ENCODE measurements at places on chromosomes 12 and 14.

GRCh38 chr14:24317141-24317928, 6.0 kb downstream of the LTB4R start:
- DNase-seq = no peak

GRCh38 chr14:85165094-85165493, 364.9 kb upstream of the FLRT2 start:
- no peak for DNase-seq

- DNase-seq = no peak
Observed at GRCh38 chr14:71833476-71833875, 98.8 kb upstream of the RGS6 start.

DNA sequence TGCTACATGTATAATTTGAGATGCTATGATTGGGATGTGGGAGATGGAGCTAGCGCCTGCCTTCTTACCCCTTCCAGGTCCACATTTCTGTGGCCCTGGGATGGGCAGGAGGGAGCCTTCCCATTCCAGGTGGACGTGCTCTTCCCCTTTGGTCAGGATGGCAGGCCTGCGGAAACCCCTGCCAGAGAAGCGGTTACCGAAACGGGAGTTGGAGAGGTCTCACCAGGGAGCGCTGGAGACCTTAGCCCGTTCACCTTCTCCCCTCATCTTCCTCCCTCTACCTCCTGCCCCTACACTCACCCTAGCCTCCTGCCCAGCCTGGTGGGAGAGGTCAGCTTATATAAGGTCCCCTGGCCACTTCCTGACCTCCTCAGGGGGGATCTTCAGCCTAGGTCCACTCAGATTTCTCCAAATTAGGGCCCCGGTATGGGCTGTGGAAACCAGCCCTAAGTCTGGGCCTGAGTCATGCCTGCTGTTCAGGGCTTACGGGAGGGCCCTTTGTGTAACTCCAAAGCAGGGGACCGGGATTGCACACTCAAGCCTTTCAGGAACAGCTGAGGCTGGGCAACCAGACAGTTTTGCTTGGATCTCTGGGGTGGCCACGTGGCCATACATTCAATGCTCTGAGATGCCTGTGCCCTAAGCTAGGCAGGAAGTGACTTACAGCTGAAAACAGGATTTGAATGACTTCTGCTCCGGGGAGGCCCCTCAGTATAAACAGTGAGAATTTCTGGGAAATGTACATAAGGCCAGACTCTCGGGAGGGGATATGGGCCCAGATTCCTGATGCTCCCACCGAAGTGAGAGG, 10.2 kb upstream of the MEG3 start:
- no peak for DNase-seq

DNA sequence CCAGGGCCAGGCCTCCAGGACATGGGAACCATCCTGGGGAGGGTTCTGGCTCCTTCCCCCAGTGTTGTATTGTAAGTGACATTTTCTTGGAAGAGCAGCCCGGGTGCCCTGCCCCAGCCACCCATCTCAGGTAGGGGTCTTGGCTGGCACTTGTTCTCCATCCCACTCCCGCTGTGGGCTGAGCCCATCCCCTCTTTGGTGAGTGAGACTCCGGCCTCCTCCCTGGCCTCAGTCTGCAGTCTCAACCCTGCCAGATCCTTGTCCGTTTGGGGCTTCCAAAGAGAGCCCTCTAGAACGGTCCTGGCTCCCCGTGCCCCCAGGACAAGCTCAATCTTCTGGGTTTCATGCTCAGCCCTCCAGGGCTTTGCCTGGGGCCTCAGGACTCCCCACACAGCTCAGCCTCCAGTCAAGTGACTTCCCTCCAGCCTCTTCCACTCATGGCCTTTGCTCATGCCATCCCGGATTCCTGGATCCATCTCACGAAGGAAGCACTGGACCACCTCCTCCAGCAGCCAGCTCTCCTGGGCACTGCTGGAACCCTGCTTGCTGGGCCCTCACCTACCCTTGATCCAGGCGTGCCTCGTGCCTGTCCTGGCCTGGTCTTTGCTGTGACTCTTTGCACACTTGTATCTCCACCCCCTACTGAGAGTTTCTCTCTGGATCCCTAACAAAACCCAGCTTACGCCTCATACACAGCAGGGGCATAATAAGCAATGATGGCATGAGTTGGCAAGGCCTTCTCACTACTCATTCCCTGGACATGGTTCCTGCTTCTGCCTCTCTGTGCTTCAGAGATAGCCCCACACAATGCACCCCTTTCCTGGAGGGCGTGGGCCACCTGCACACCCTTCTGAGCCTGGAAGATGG, 297.4 kb upstream of the RTL1 start:
- DNase-seq = peak; percentile 47

DNA sequence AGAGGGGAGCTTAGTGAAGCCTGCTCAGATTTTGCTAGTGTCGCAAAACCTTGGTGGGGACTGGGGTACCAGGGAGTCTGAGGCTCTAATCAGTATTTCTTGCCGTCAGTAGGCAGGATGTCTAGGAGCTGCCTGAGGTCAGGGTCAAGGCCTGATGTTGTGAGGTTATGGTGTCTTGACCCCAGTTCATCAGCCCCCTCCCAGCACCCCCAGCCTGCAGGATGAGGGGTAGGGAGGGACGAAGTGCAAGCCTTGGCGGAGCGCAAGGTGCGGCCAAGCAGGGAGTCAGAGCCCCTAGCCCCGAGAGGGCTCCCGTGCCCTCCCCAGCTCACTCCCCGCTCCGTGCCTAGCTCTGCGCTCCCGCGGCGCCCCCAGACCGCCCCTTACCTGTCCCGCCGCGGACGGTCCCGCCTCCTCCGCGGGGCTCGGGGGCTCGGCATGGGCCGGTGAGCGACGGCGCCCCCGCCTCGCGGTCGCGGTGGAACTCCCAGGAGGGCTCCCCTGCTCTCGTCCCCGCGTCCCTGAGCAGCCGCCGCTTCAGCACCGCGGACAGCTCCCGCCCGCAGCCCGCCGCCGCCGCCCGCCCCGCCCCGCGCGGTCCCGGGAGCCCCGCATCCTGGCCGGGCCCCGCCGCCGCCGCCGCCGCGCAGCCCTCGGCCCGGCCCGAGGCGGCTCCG, 347 bp downstream of the SYNDIG1L start:
- peak; percentile 83 for DNase-seq

GRCh38 chr14:90531497-90531896, 134.7 kb downstream of the CALM1 start:
- no peak for DNase-seq

GRCh38 chr14:22886500-22887259, 3.7 kb downstream of the REM2 start:
- peak; percentile 92 for DNase-seq

DNA sequence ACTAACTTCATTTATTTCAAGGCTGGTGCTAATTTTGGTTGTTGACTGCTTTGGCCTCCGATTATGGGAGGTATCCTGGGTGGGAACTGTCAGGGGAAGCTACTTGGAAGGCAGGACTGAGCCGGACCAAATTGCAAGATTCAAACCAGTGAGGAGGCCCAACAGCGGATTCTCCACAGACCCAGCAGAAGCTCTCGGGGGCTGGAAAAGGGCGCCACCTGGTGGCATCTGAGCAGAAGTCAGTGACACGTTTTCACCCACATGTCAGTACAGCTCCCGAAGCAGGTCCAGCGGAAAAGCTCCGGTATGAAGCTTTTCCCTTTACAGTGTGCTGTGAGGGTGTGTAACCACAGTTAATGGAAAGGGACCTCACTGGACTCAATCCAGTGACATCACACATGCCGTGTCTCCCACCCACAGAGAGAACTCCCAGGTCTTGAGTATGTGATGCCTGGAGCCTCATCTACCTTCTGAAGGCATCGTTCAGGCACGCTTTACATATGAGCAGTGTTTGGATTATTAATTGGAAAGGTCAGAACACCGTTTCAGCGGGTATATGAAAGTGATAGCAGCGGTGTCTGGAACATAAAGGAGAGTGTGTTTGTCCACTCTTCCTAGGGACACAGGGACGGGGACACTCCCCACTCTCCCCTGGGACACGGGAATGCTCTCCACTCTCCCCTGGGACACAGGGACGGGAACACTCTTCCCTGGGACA, 3.6 kb upstream of the P2RX2 start:
- DNase-seq = peak; percentile 93

GRCh38 chr12:77210724-77211123, 145.4 kb upstream of the E2F7 start:
- DNase-seq = no peak

DNA sequence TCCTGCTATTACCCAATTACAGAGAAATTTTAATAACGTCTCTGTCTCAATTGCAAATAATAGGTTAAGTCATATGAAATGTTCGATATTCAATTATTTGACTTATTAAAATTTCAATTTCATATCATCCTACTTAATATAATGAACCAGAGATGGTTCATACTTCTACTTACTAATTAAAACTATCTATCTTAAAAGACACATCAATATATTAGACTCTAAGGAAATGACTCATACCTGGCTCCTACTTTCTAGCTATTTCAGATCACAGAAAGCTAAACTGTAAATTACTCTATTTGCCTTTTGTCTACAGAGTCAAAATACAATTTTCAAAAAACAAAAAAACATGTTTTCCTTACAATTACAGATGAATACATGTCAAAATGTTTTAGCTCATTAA, 99.6 kb downstream of the CAPZA3 start:
- no peak for DNase-seq

DNA sequence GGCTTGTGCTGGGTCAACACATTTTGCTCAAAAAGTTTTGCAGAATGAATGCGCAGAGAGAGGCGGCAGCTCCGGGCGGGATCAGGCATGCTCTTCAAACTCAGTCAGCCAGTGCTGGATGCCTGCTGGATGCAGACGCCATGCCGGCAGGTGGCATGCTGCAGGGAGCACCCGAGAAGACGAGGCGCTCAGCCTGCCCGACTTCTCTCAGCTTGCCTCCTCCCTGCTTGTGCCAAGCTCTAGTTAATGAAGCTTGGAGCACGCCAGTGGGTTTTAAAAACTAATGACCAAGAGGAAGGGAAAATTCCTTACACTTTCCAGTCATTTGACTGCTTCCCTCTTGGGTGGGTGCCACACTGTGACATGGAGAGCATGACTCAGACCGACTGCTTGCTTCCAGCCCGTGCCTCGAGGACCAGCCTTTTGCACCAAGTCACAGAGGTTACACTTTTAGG, 39.8 kb downstream of the SLC24A4 start:
- DNase-seq = peak; percentile 27

DNA sequence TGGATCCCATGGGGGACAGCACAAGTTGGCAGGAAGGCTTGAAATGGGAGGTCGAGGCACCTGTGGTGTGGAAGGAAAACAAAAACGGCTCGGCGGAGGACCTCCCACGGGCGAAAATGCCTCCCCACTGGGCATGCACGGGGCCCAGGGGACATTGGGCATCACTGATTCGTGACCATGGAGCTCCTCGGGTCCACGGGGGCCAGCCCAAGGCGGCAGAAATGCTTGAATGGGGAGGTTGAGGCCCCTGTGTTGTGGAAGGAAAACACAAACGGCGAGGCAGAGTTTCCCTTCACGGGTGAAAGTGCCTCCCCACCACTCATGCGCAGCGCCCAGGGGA, 376.0 kb downstream of the ALG10 start:
- DNase-seq = no peak

- no peak for DNase-seq
Observed at GRCh38 chr14:55131370-55132137, 2.5 kb downstream of the LGALS3 start.

GRCh38 chr14:73794146-73794545, 57.5 kb upstream of the PTGR2 start:
- DNase-seq = no peak

GRCh38 chr12:68237078-68237477, 11.5 kb upstream of the IL26 start:
- DNase-seq = no peak

DNA sequence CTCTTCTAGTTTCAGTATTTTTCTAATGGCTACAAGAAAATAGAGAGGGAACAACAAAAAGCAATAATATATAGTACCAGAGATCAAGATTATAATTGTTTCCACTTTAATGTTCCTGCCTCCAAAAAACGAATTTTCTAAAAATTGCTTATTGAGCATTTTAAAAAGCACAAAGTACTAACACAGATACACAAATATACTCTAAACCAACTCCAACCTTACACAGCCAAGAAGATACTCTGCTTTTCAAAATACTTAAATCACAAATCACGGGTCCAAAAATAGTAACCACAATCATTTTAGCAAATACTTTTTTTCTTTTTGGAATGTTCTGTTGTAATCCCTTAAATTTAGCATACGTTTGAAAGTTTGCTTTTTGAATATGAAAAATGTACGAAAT, 2.0 kb downstream of the YAF2 start:
- DNase-seq = no peak

DNA sequence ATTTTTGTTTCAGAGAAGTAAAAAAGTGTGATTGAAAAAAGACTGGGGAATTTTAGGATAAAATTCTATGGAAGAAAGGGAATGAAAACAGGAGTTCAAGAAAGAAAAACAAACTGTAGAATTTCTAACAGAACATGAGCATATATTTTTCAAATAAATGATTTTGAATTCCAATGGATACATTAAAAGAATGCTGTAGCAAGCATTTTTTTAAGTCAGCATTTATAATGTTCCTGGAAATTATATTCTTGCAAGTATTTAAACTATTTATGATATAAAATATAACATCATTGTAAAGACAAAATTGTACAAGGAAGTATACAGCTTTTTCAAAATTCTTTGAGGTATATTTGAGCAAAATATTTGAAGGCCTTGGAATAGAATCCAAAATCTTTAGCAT, 450.7 kb downstream of the AEBP2 start:
- no peak for DNase-seq

DNA sequence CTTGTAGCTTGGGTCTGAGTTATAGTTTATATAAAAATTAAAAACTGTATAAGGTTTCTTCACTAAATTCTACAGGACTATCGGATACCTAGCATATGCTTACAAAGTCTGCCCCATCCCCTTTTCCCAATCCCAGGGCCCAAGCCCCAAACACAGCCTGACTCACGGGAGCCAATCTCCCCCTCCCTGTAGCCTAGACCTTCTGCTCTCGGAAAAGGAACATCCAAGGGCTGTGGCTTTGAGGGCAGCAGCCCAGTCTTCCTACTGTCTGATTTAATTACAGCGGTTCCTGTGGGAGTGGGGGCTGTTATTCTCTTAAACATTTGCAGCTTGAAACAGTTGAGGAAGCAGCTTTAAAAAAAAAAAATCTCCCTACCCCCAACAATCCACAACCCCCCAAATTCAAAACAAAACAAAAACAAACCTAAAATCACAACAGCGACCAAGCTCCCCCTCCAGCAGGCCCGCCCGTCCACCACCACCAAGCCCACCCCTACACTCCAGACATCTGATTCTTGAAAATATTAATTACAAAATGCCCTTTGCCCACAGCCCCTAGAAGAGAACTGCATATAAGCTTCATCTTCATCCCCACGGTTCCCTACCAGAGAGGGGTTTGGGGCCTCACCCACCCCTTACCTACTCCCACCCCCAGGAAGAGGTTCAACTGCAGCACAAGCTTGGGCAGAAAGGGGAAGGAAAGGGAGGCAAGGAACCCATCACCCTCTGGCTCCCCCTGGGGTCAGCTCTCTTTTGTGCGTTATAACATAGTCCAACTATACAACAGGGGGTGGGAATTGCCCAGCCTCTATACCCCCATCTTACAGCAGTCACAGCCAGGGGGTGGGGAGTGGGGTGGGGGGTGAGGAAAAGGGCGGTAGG, 1.1 kb upstream of the PRKAG1 start:
- DNase-seq = peak; percentile 75

DNA sequence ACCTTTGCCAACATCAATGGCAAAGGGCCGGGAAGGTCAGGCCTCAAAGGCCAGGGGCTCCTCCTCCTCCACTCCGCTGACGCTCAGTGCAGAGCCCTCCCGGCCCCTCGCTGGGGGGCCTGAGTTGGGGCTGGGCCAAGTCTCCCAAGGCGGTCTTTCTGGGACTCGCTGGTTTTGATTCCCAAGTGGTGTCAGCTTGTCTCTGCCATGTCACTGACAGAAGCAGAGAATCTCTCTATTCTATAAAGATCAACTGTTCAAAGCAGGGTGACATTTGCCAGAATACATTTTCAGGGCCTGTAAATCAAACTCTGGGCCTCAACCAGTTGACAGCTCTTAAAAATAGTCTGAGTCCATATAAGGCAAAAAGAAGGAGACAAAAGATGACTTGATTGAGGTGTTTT, 75.9 kb downstream of the CCDC88C start:
- DNase-seq = no peak
